Stimulated activated CD8-positive, alpha-beta memory T cell treated with anti-CD3 and anti-CD28 coated beads, Interleukin-4, amount 100 ng/mL, for 48 hours (primary cell): ENCODE measurements at places on chromosomes 4 and X.

DNA sequence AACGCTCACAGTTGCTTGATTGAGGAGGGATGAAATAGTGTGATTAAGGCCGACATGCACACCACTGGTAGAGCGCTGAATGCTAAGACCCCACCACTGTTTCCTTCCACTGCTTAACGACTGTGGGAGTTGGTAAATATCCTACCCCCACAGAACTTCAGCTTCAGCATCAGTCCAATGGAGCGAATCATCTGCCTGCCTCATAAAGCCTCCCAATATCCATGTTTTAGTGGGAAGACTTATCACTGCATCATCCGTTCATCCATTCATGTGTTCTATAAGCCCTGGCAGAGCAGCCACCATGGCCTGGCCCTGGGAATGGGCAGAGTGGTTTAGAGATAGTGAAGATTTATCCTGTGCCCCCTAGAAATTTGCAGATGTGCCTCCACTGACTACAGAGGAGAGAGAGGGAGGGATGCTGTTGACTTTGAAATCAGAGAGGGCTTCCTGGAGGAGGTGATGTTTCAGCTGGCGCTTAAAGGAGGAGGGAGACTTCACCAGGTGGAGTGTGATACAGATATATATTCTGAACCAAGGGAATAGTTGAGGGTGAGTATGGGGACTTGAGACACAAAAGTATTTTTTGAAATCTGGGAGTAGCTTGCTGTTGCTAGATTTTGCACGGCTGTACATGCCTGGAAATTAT, 71.9 kb upstream of the STX18 start:
- no peak for DNase-seq

- DNase-seq, result no peak
These were observed 60.4 kb upstream of the PLAC8 start for GRCh38 chr4:83174844-83175414.

DNA sequence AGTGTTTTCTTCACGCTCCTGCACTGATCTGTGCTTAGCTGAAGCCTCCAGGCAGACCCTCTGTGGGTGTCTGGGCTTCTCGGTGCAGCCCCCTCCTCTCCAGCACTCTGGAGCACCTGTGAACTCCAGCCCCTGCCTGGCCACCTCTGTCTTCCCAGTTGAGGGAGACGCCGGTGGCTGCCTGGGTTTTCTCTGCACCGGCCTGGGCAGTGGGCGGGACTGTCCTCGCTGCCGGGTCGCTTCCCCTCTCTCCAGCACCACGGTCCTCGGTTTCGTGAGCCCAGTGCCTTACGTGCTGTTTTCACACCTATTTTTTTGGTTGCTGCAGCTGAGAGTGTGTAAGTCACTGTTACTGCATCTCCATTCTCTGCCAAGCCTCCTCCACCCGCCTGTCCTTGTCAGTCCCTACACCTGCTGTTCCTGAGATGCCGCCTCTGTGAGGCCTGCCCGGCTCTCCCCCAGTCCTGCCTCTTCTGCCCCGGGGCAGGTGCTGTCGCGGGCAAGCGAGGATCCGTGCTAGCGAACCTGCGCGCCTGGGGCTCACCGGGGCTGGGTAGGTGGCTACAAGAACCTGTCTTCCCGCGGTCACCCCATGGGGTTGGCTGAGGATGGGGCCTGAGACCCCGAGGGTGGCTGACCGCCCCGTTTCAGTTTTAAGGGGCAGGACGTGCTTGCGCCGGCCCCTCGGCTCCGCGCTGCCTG, 2.4 kb upstream of the FGFRL1 start:
- peak; percentile 41 for DNase-seq

- no peak for DNase-seq
These were observed 48.2 kb upstream of the SLIT2 start for GRCh38 chr4:20203508-20203907.

GRCh38 chr4:3324093-3324815, 31.4 kb downstream of the RGS12 start:
- peak; percentile 21 for DNase-seq

DNA sequence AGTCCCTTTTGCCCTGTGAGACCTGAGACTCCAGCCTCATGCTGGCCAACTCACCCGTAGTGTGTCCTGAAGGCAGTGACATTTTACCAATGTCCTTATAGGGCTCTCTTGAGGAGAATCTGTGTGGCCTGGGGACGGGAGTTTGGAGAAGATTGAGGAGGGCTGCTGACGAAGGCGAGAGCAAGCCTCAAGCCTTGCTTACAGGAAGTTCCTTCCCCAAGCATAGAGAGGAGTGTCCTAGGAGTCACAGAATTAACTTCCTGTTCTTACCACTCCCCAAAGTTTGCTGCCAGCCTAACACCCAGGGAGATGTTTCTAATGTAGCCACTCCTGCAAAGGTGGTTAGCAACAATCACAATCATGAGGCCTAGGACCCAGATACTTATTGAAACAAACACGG, at the start of gene NXF3:
NXF3 (minus strand) TSS at position 202 of the 400 bp plus-strand sequence; CDS start at position 82, 120 bp downstream.
- no peak for DNase-seq
